ENCODE measurements at places on chromosomes 1 and 21.

DNA sequence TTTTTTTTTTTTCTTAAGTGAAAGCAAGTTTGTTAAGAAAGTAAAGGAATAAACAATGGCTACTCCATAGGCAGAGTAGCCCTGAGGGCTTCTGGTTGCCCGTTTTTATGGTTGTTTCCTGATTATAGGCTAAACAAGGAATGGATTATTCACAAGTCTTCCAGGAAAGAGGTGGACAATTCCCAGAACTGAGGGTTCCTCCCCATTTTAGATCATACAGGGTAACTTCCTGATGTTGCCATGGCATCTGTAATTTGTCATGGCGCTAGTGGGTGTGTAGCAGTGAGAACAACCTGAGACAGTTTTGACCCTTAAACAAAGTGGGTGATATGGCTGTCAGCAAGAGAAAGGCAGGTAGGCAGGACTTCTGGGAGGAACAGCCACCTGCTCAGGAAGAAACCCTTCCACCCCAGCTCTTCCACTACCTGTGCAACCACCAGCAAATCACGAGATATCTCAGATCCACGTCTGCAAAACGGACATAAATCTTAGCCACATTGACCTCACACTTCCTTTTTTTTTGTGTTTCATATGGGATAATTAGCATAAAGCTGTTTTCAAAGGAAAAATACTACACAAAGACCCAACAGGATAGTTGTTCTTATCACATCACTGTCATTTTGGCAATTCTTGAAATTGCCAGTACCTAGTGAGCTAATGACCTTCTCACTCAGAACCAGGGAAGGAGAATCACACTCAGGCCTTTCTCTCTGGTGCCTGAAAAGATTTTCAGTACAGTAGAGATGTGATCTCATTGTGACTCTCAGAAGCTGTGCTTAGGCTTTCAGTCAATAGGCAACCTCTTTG lies 34.8 kb upstream of the DUSP10 start:
- no peak for DNase-seq

- no peak for DNase-seq
These were observed 148.9 kb upstream of the IRF2BP2 start for GRCh38 chr1:234758851-234759250.

- no peak for DNase-seq
These were observed 16.5 kb upstream of the ASAP3 start for GRCh38 chr1:23500466-23500865.

DNA sequence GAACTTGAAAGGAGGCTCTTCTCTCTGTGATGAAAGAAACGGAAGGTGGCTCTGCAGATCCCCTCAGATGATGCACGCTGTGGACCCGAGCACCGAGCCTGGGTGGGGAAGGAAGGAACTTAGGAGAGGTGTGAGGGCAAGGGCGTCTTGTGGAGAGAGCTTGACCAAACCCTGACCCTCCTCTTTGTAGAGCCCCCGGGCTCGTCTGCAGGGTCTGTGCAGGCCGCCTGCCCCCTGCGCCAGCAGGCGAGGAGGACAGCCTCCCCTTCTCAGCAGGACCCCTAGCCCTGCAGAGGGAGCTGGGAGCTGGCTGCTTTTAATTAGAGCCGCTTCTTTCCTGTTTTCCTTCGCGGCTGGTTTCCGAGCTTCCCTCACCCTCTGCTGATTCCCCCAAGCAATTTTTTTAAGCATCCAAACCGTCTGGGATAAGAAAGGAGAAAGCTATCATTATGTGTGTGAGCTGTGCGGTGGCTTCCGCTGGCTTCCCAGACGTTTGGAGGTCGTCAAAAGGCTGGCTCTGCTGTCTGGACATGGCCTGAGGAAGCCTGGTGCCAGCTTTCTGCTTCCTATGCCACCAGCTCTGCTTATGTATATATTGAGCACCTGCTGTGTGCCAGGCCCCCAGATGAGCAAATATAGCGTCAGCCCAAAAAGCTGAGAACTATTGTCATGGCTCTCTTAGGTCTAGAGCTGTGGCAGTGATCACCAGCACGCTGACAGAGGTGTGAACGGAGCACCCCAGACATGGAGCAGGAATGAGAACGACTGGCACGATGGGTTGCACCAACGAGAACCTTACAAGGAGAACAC lies 160.2 kb upstream of the IRF2BP2 start:
- DNase-seq: no peak

GRCh38 chr1:40810927-40811326 lies 27.3 kb downstream of the KCNQ4 start:
- no peak for DNase-seq

GRCh38 chr21:35705888-35706287 lies 354.4 kb downstream of the SETD4 start:
- DNase-seq: no peak

DNA sequence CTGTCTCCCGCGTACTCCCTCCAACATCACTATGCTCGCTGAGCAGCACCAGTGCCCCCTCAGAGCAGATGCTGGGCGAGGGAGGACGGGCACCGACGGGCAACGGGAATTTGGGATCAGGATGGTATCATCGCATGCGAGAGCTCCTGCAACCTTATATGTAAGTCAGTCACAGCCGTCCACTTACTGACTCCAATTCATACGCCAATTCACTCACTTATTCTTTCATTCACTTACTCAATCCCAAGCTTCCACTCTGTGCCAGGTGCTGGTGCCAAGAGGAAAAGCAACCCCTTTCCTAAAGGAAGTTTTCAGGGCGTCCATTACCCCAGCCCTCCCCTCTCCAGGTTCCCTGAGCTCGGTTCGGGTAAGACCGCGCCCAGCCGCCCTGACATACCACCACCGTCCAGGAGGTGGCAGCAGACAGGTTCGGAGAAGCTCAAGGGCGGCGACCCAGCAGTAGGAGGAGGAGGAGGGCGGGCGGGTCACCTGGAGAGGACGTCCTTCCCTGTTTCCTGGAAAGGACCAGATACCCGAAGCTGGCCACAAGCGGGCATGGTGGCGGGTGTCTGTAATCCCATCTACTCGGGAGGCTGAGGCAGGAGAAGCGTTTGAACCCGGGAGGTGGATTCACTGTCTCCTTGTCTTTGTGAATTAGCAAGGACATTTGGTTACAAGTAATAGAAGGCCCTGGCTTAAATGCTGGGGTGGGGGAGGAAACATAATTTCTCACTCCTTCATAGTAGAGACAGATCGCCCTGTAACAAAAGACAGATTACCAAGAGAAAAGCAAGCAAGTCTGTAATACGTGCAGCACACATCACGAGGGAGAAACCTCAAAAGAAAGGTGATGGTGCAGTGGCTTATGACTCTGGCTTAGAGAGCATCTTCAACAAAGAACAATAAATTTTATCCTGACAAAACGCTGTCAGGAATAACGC lies 7.6 kb upstream of the IL22RA1 start:
- peak; percentile 89 for DNase-seq

- no peak for DNase-seq
These were observed 446.8 kb upstream of the CXADR start for GRCh38 chr21:17066006-17066405.

DNA sequence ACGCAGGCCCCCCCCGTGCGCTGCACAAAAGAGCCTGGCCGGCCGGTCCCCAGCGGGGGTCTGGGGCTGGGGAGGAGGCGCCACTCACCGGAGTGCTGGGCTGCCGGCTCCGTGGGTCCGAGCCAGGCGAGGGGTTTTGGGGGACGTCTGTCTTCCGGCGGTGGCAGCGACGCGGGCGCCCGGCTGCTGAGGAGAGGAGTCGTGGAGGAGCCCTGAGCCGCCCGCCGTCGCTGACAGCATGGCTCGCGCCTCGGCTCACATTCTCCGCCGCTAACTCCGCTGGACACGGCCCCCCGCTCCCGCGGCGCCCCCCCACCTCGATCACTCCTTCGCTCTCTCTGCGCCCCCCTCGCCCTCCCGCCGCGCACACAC lies 649 bp downstream of the AHDC1 start:
- peak; percentile 48 for DNase-seq

- DNase-seq: peak; percentile 45
These were observed 148.6 kb upstream of the CD34 start for GRCh38 chr1:208059409-208060001.

- no peak for DNase-seq
These were observed at the start of gene LACTBL1 for GRCh38 chr1:22972760-22973159. LACTBL1 (minus strand) TSS chr1:22972866; CDS start chr1:22972316, 550 bp downstream.

DNA sequence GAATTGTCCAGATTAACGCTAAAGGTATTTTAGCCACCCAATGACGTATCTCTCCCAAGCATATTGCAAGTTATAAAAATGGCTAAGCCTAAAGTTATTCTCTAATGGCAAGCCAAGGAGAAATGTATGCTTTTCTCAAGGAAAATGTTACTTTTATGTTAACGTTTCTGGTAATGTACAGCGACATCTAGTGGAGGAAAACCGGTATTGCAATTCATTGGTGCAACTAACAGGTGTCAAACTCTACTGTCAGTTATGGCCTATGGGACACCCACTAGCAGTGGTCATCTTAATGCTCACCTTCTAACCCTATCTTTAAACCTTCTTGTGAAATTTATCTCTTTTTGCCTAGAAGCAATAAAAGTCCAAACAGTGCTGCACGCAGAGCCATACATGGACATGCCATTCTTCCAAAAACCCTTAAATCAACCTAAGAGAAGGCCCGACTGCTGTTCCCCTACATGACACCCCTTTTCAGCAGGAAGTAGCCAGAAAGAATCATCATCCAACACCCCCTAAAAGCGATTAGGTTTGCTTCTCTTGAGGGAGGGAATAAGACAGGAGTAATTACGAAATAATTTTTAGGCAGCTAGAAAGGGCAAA lies 68.7 kb upstream of the LRIF1 start:
- DNase-seq: peak; percentile 43

DNA sequence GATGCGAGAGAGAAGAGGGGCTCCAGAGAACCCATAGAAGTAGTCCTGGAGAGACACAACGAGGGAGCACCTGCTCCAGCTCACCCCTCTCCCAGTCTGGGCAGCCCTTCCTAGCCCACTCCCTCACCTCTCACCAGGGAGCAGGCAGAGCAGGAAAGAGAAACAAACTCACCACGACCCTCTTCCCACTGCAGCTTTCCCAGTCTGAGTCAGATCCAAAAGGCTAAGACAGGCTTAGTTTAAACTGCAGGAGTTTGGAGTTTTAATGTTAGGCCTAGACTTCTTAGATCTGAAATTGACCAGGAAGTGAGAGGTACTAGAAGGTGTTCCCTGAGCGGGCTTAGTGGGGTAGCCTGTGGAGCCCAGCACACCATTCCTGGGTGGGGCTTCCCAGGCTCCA lies 29.6 kb downstream of the SLC1A7 start:
- no peak for DNase-seq

DNA sequence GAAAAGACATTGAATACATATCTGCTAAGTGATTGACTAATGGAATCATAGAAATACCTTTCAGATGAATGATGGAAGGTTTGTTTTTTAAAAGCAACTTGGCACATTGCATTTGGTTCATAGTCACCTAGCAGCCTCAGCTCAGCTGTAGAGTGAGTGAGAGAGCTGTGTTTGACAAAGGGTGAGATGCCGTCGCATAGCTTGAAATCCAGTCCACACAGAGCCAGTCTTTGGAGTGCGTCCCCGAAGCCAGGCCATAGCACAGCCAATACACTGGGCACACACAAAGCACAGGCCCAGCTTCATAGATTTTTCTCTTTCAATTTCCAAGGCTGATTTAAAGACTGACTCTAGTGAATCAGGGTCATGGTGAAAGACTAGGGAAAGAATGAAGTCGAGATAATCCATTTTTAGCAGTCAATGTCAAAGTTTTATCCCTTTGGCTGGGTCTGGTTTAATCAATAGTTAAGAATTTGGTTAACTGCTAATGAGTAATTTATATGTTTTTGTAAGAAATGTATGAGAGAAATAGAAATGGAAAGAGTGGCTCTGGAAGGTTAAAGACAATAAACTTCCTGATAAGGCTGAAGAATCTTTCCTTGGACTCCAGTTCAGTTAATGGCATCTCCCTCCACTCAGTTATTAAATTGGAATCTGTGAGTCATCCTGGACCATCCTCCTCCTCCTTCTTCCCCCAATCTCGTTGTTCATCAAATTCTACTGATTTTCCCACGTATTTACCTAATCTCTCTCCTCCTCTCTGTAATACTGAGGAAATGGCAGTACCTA lies 101.2 kb upstream of the IRF2BP2 start:
- no peak for DNase-seq

- no peak for DNase-seq
These were observed 14.3 kb downstream of the RNF207 start for GRCh38 chr1:6220236-6220635.

GRCh38 chr1:2233468-2233867 lies 5.3 kb downstream of the SKI start:
- DNase-seq: no peak

- DNase-seq: no peak
These were observed 60.4 kb downstream of the IL23R start for GRCh38 chr1:67226688-67227087.

DNA sequence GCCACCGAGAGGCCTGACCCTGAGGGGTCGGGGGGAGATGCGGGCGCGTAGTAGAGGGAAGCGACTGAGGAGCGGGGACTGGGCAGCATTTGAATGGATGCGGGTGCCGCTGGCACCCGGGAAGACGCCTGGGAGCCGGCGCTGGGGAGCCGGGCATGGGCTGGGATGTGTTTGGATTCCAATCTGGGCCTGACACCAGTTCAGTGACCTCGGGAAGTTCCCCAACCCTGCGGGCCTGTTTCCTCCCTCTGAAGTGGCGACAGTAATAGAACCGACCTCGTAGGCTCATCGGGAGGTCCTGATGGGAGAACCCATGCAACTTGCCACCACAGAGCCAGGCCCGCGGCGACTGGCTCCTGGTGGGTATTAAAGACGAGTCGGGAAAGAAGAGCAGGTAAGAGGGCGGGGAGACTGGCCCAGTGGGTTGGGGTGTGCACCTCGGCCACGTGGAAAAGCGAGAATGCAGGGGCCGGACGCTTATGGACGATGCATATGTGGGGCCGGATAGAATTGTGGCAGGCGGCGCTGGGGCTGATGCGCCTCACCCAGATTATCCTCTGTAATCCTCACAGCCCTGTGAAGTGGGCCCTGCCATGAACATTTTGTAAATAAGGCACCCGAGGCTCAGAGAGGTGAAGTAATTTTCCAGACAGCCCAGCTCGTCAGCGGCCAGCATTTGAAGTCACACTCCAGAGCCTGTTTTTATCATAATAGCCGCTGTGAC lies 105.8 kb downstream of the SLC16A1 start:
- no peak for DNase-seq

DNA sequence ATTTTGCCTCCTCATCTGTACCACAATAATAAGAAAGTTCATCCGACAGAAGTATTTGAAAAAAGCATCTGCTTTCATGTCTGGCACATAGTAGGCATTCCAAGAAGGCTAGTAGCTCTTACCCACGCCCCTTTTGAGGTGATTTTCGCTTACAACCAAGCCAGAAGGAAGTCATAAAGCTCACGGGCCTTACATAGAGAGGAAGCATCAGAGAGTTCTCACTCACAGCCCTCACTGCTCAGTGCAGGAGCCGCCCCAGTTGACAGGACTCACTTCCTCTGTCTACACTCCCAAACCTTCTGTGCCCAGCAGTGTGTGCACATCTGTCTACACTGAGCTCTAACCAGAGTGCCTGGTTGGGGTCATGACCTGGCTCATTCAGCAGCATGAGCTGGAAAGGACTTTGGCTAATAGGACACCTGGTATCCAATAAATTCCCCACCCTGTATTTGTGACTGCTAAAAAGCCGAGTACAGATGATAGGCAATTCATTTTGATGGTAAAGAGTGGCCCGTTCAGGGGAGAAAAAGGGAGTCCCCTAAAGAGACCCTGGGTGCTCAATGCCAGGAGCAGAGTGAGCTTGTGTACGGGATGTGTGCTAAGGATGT lies 36.8 kb upstream of the DUSP10 start:
- no peak for DNase-seq
